ENCODE measurements at places on chromosomes 11 and 22. TPM values are rescaled to one million over a fixed set of nuclear protein-coding genes. Genes with fewer than 3 reads are reported as not detected.
A peak's percentile ranks its signal among the peaks of the same experiment; 100 is the strongest.

Gene UPK3A
- not detected for total RNA-seq

Gene OR5A1
- not detected for total RNA-seq

GRCh38 chr22:38924347-38924952 lies 33.0 kb upstream of the APOBEC3A start:
- peaks cover 20% of the 10 kb centered on the region for H3K4me1 ChIP-seq
- H3K27me3 ChIP-seq = no peaks in the 10 kb centered on the region
- H3K27ac ChIP-seq = peak overlapping the region; percentile 80
- H3K36me3 ChIP-seq = no peaks in the 10 kb centered on the region
- DNase-seq = peak; percentile 55
- peak overlapping the region; percentile 52 for H3K4me3 ChIP-seq

GRCh38 chr11:76179147-76179546 lies 27.2 kb downstream of the WNT11 start:
- no peaks in the 10 kb centered on the region for H3K36me3 ChIP-seq
- H3K27me3 ChIP-seq = no peaks in the 10 kb centered on the region
- H3K4me1 ChIP-seq = no peaks in the 10 kb centered on the region
- no peak for DNase-seq
